Activated CD4-positive, alpha-beta memory T cell treated with anti-CD3 and anti-CD28 coated beads for 36 hours (primary cell): ENCODE measurements at places on chromosomes 16 and 17. TPM values are rescaled to one million over a fixed set of nuclear protein-coding genes. Genes with fewer than 3 reads are reported as not detected.

DNA sequence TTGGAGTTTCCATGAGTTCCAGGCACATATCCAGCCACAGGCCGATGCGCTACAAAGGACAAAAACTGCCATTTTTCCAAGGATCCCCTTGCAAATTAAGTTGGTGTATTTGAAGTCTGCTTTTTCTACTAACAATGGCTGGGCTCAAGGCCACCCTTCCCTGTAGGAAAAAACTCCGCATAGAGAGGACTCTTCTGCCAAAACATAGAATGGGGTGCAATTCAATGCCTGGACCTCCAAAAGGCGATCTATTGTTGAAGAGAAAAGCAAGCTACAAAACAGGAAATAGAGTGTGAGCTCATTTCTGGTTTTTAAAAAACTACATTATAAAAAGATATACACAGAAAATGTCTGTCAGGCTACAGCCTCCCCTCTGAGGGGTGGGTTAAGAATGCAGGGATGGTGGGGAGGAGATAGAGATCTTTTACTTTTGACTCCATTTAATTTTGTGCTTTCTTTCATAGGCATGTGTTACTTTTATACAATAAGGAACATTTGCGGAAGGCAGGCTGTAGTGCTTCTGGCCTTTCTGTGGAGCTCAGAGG is 22.9 kb upstream of the PRSS54 start:
- H3K27me3 ChIP-seq = peaks cover 10% of the 10 kb centered on the region
- no peaks in the 10 kb centered on the region for H3K4me1 ChIP-seq
- H3K4me3 ChIP-seq = no peak overlapping the region
- H3K36me3 ChIP-seq = no peaks in the 10 kb centered on the region
- no peak overlapping the region for H3K27ac ChIP-seq

DNA sequence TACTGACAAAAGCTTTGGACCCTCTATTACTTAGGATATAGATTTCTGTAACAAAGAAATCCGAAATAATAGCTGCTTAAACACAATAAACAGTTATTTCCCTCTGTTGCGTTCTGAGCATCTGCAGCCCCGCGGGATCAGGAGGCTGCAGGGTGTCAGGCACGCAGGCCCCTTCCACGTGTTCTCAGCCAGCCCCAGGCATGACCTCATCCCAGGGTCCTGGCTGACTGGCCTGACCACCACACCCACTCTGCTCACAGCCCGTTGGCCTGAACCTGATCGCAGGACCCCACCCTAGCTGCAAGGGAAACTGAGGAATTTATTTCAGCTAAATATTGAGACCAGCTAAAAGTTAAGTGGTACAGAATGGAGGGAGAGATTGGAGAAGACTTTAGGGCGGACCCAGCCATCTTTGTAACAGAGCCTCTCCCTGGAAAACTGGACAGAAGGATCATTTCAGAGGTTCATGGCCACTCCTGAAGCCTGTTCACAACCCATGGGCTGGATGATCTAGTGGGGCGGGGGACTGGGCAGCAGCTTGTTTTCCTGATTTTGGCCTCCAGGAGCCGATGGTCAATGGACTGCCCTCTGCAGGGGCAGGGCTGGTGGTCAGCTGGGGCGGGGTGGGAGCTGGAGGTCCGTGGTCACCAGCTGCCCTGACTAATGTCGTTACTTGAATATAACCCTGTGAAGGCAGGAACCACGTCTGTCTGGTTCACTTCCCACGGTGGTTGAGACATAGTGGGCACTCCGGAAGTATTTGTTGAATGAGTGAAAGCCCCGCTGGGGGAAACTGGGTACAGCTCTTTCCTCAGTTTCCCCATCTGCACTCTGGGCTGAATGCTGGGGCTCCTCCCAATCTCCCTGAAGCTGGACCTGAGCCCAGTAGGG is 10.9 kb downstream of the CETP start:
- no peak overlapping the region for H3K4me3 ChIP-seq
- H3K27ac ChIP-seq = no peak overlapping the region
- H3K36me3 ChIP-seq = no peaks in the 10 kb centered on the region
- no peaks in the 10 kb centered on the region for H3K27me3 ChIP-seq
- DNase-seq = no peak
- peaks cover 26% of the 10 kb centered on the region for H3K4me1 ChIP-seq

DNA sequence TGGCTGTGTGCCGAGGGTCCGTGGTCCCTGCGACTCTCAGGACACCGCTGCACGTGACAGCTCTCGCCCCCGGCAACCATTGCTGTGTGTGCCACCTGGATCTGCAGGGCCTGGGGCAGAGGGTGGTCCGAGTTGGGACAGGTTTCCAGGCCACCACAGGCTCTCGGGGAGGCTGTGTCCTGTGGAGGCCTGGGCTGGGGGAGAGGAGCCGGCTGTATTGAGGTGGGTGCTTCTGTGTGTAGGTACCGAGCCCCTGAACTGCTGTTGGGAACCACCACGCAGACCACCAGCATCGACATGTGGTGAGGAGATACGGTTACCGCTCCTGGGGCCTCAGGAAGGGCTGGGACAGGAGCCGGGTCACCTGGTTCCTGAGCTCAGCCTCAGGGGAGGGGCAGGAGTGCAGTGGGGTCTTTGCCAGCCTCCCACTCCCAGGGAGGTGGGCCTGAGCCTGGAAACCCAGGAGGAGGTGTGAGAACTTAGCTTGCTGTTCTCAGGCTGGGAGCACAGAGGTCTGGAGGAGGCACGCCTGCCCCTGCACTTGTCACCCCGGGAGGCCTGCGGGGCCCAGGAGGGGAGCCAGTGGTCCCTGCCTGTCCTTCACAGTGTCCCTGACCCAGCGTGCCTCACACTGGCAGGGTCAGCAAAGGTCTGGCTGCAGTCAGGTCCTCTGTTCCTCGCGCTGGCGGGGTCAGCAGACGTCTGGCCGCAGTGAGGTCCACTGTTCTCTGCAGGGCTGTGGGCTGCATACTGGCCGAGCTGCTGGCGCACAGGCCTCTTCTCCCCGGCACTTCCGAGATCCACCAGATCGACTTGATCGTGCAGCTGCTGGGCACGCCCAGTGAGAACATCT is 7.3 kb downstream of the SPATA2L start:
- no peak overlapping the region for H3K27ac ChIP-seq
- DNase-seq = no peak
- peaks cover 17% of the 10 kb centered on the region for H3K36me3 ChIP-seq
- peaks cover 9% of the 10 kb centered on the region for H3K4me1 ChIP-seq

DNA sequence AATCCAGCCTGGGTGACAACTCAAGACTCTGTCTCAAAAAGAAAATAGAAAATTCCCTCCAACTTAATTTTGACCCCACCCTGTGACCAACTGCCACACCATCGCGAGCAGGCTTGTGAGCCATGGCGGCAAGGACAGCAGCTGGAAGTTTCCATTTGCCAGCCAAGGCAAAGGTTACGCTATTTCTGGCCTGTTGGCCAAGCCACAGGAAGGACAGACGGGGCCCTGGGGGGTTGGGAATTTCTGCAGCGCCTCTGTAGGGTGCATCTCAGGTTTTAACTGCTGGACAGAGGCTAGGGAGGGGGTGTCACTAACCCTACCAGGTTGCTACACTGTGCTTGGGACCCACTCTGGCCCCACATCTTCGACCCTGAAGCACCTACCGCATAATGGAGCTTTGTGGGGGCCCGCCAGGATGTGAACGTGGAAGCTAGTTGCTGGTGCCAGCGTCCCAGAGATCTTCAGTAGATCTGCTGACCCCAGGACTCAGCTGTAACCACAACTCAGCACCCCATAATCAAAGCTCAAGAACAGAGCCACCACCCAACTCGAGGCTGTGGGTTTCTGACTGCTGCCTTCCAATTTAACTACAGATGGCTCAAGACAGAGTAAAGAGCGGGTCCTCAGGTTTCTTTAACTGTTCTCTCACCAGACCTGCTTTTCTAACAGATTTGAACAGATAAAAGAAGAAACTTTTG is 10.9 kb downstream of the KIFC3 start:
- DNase-seq = no peak
- H3K27ac ChIP-seq = no peak overlapping the region
- H3K36me3 ChIP-seq = no peaks in the 10 kb centered on the region
- no peaks in the 10 kb centered on the region for H3K27me3 ChIP-seq
- no peaks in the 10 kb centered on the region for H3K4me1 ChIP-seq

DNA sequence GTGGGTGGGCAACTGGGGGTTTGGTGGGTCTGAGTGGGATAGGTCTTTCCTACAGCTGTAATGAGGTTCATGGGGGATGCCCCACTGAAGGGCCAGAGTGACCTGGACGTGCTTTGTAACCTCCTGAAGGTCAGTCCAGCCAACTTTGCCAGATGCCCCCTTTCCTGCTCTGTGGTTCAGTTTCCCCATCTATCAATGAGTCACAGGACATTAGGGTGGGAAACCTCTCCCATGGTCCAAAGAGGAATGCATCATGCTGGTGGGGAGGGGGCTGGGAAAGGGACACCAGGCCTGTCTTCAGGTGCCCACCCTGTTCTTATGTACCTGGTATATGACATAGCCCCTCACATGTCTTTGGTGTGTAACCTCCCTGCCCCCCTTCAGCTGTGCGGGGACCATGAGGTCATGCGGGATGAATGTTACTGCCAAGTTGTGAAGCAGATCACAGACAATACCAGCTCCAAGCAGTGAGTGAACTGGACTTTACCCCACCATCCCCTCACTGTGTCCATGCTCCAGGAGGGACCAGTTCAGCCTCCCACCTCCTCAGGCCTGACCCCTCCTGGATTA is 24.0 kb upstream of the ALKBH5 start:
- H3K36me3 ChIP-seq = no peaks in the 10 kb centered on the region
- peaks cover 10% of the 10 kb centered on the region for H3K4me1 ChIP-seq
- no peak overlapping the region for H3K27ac ChIP-seq

- H3K36me3 ChIP-seq = no peaks in the 10 kb centered on the region
- DNase-seq = no peak
- no peaks in the 10 kb centered on the region for H3K4me1 ChIP-seq
- H3K27ac ChIP-seq = no peak overlapping the region
Observed at GRCh38 chr16:72877374-72878028, 170.4 kb downstream of the ZFHX3 start.

DNA sequence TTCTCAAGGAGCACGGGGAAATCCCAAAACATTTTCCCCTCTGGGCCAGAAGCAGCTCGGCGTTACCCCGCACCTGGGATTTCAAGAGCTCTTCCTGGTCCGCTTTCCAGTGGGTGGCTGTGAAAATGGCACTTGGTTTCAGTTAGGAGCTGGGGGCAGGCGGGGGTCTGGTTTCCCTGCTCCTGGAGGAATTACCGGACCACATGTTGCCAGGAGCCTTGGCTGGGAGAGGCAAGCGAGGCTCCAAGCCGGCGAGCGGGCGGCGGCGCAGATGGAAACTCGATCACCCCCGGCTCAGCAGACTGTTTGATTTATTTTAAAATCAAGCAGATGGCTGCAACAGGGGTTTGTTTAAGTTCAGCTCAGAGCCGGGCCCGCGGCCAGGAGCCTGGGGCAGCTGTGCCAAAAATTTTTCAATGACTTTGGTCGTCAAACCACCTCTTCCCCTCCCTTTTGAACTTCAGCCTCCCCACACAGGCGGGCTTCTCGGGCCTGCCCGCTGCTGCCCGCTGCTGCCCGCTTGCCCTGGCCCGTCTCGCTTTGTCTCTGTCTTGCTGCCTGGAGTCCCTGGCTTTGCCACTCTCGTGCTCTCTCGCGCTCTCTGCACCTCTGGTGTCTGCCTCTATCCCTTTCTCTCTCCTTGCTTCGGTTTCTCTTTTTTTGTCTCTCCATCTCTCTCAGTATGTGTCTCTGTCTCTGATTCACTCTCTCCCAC is 108.0 kb upstream of the CIBAR2 start:
- H3K4me3 ChIP-seq = no peak overlapping the region
- peaks cover 3% of the 10 kb centered on the region for H3K4me1 ChIP-seq
- no peak for DNase-seq
- no peaks in the 10 kb centered on the region for H3K27me3 ChIP-seq
- H3K36me3 ChIP-seq = no peaks in the 10 kb centered on the region
- no peak overlapping the region for H3K27ac ChIP-seq

DNA sequence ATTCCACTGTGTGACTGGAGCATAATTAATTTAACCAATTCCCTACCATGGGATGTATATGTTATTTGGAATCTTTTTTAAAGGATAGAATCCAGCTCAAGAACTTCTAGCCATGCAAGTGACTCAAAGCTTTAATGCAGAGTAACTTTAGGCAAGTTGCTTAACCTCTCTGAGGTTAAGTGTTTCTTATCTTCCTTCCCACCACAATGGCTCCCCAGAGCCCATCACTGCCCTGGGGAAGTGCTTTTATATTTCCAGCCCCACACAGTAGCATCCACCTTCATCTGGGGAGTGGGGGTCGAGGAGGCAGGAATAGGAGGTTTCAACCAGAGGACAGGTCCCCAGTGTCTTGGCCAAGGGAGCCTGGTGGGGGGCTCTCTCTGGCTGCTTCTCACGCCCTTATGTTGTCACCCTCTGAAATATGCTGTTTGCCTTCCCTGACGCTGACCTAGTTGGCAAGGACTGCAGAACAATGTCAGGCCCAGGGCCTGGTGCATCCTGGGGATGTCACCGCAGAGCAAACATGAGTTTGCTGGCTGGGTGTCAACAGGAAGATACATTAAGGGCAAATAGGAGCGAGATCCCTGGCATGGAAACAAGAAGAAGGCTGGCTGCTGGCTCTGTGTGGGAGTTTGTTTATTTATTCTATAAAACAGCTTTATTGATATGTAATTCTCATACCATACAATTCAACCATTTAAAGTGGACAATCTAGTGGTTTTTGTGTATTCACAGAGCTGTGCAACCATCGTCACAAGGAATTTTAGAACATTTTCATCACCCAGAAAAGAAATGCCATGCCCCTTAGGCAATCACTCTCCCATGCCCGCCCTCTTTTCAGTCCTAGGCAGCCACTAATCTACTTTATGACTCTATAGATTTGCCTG is 46.6 kb upstream of the WSB1 start:
- peaks cover 11% of the 10 kb centered on the region for H3K27me3 ChIP-seq
- no peaks in the 10 kb centered on the region for H3K36me3 ChIP-seq
- no peak overlapping the region for H3K4me3 ChIP-seq

DNA sequence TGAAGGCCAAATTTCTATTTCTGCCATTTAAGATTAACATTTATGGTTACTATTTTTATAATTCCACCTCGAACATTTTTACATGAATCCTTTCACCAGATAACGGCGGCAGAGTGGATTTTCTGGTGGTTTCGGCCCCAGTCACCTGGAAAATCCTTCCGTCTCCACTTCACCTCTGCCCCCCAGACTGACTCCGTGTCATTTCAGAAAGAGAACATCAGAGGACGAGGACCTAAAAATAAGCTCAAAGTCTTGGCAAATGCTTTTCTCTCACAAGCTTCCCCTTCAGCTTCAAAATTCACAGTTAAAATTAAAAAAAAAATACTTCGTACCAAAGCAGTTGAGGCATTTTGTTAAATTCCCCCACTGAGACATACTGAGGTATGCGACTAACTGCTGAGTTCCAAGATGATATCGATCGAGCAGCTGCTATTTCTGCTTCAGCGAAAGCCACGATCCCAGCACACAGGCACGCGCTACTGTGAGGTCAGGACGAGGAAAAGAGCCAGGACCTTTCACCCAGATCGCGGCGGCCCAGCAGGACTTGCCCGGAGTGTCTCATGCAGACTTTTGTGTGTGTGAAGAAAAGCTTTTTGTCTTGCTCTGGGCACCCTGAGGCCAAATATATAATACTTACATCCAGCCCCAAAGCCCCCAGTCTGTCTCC is 36.8 kb downstream of the ASPA start:
- no peaks in the 10 kb centered on the region for H3K4me1 ChIP-seq
- H3K4me3 ChIP-seq = no peak overlapping the region
- no peaks in the 10 kb centered on the region for H3K27me3 ChIP-seq
- no peak overlapping the region for H3K27ac ChIP-seq

CX3CL1 gene
- not detected for total RNA-seq

CIBAR2 gene
- not detected for total RNA-seq

GNGT2 gene
- 23.2 TPM for total RNA-seq

ZNF469 gene
- total RNA-seq = 0.31 TPM
